Uterus (tissue), 4 donors: ENCODE measurements at places on chromosomes 12 and 14. TPM values are rescaled to one million over a fixed set of nuclear protein-coding genes. Genes with fewer than 3 reads are reported as not detected.

GZMB gene
- not detected for total RNA-seq

- DNase-seq: no peak
Measured at GRCh38 chr12:1262011-1262410, 271.0 kb downstream of the ERC1 start.

DNA sequence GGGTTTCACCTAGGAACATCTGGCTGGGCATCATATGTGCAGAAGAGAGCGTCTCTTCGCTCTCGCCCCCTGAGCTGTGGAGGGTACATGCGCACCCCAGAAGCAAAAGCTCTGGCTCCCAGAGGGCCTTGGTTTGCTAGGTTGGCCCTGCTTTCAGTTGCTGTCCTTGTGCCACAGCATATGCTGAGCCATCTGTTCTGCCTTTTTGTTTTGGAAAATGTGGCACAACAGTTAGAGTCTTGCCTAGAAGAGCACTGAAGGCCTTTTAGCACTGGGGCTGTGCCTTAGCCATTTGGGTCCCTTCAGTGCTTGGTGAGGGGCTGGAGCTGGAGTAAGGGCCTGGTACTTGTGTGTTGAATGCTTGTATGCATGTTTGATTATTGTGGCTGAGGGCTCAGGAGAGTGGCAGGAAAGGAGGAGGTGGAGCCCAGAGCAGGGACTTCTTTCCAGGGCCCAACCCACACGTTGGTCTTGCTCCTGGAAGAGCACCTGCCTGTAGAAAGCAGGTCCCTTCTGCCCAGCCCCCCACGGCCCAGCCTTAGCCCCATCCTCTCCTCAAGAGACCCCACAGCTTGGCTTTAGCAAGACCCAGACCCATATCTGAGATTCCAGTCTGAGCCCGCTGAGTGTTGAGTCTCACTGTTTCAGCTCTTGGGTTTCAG, 113.7 kb downstream of the SLC25A47 start:
- DNase-seq: no peak

DNA sequence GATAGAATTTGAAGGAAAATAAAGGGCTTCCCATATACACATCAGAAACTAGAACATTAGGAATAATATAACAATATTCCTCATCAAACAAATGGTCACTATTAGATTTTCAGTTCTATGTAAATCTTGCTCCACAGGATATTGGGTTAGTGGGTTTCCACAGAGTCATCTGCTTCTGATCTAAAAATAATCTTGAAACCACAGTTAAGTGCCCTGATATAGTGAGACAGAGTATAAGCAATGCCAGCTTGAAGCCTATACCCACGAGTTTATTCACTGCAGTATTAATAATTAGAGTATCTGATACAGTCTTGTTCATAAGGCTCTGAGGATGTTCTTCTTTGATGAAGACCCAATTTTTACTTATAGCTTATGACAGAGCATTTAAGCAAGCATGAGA, 74.5 kb upstream of the ATF7IP start:
- no peak for DNase-seq
